ENCODE measurements at places on chromosomes 16 and 17. TPM values are rescaled to one million over a fixed set of nuclear protein-coding genes. Genes with fewer than 3 reads are reported as not detected.

The KIF18B gene
- 146 TPM for total RNA-seq

The KRT222 gene
- not detected for total RNA-seq

The FOXL1 gene
- total RNA-seq = 2.4 TPM

The CD68 gene
- 0.72 TPM for total RNA-seq

The KCNH4 gene
- not detected for total RNA-seq

The HBA2 gene
- not detected for total RNA-seq

The ASPA gene
- not detected for total RNA-seq

The CTRL gene
- 4.0 TPM for total RNA-seq

The CCDC144A gene
- 0.36 TPM for total RNA-seq

The CTRB2 gene
- total RNA-seq = not detected

The TEX14 gene
- 2.3 TPM for total RNA-seq

The RPRML gene
- 0.57 TPM for total RNA-seq

The CTRB1 gene
- total RNA-seq = not detected

The CCP110 gene
- 49.9 TPM for total RNA-seq

The DEXI gene
- total RNA-seq = 15.1 TPM

The TBC1D3E gene
- total RNA-seq = not detected

The TEKT5 gene
- 1.00 TPM for total RNA-seq

The KRT17 gene
- total RNA-seq = 0.70 TPM

The ASPHD1 gene
- total RNA-seq = 0.30 TPM

The CLEC19A gene
- total RNA-seq = not detected

The ALOX15B gene
- not detected for total RNA-seq

The TTYH2 gene
- total RNA-seq = 4.3 TPM

The NME2 gene
- 582 TPM for total RNA-seq

The MYH8 gene
- total RNA-seq = not detected

The KRT39 gene
- total RNA-seq = not detected

The KRTAP4-6 gene
- not detected for total RNA-seq

The C16orf92 gene
- total RNA-seq = not detected

The LITAFD gene
- not detected for total RNA-seq

The NLRC3 gene
- 74.0 TPM for total RNA-seq

The LGALS9 gene
- total RNA-seq = 4.2 TPM

The KRTAP4-2 gene
- not detected for total RNA-seq

The CCDC200 gene
- not detected for total RNA-seq

The OR1G1 gene
- not detected for total RNA-seq

The GAS2L2 gene
- 0.21 TPM for total RNA-seq

The TRIM37 gene
- total RNA-seq = 22.4 TPM

The GFAP gene
- not detected for total RNA-seq

Measured in OCI-LY7 (cell line).